ENCODE measurements at places on chromosomes 6 and 20.

DNA sequence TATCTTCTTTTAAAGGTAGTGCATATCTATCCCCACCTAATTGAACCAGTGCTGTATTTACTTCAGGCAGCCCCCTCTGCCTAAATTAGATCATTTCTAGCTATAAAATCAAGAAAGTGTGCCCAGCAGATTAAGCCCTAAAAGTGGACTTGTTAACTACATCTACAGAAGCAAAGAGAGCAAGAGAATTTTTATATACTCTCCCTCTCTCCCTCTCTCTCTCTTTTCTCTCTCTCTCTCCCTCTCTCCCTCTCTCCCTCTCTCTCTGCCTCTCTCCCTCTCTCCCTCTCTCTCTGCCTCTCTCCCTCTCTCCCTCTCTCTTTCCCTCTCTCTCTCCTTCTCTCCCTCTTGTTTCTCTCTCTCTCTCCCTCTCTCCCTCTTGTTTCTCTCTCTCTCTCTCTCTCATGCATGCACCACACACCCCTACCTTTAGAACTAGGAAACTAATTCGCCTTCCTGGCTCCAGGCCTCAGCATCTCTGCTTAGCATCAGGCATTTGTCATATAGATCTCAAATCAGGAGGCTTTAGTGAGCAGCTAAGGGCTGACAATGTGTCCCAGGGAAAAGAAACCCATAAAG, 71.4 kb downstream of the FOXA2 start:
- no peak for DNase-seq

GRCh38 chr6:156849806-156850205, 72.6 kb downstream of the ARID1B start:
- no peak for DNase-seq

DNA sequence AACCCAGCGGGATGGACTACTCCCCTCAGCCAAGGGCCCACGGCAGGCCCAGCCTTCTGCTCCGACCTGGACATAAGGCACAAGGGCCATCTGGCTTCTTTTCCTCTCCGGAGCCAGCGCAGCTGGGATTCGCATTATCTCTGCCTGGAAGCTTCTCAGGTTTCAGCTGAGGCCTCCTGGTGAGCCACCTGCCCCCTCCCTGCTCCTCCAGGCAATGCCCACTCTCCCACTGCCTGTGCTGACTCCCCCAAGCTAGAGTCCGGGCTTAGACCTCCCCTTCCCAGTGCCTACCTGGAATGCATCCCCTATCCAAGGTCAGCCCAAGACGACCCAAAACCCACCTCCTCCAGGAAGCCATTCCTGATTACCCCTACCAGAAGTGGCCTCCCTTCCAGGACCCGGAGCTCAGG, 60.7 kb downstream of the EZR start:
- no peak for DNase-seq

DNA sequence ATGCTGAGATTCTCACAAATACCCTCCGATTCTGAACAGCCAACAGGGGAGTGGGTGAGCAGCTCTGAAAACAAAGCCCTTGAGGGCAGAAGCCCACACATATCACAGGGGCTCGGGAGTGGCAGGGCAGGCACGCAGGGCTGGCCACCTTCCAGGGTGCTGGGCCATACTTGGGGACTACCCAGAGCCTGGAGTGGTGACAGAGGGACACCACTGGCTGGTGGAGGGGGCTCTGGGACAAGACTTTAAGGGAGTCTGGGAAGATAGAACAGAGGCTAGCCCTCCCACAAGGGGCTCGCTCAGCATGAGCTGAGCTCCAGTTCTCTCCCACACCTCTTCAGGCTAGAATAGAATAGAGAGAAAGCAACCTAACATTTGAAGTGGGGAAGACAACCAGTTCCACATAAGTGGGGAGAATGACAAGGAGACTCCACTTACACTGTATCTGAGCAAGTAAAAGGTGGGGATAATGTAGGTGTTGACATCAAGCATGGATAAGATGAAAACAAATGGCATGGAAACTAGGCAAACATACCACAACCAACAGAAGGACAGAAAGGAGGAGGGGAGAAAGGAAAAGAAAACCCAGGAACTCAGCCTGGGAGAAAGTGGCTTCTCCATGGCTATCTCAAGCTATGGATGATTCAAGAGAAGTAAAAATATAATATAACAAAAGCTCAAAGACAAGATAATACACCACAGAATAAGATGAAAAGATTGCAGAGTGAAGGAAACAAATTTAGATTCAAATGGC, 7.0 kb downstream of the PPIL1 start:
- DNase-seq: no peak

- no peak for DNase-seq
Observed at GRCh38 chr6:112145080-112145573, 57.7 kb downstream of the FAM229B start.

DNA sequence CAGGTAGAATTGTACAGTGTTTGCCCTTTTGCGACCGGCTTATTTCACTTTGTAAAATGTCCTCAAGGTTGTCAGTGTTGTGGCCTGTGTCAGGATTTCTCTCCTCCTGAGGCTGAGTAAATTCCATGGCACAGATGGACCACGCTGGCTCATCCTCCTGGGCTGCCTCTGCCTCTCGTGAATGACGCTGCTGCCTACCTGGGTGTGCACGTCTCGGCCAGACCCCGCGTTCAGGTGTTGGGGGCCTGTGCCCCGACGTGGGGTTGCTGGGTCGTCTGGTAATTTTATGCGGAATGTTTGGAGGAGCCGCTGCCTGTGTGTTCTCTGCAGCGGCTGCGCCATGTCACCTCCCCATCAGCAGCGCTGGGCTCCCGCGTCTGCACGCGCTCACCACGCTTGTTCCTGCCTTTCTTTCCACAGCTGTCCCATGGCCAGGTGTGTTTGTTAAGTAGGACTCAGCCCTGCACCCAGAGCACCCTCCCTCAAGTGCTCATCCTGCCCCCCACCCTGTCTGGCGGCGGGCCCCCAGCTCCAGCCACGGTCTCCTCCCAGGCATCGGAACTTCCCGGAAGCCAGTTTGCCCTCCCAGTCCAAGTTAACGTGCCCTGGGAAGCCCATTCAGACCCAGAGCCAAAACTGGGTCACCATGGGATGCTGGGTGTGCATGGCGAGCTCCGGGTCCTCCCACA, 36.1 kb upstream of the CHRNA4 start:
- no peak for DNase-seq

Data from stimulated activated CD8-positive, alpha-beta memory T cell treated with anti-CD3 and anti-CD28 coated beads, Interleukin-15, amount 100 ng/mL, for 48 hours (primary cell).